8988T (cell line): ENCODE measurements at places on chromosomes 7 and 10.

DNA sequence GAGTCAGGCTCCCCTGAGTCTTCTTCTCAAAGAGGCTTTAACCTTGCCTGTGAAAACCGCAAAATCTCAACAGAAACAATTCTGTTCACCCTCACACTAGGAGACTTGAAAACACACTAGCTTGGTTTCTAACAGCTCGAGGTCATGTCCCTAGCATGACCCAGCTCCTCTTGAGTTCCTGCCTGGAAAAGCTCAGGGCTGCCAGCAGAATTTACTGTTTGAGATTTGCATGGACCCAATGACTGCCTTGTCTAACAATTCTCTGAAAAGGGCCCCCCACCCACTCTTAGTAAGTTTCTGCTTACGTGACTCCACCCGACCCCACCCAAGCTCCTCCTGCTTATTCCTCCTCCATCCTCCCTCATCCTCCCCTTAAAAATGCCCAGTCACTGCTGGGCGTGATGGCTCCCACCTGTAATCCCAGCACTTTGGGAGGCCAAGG lies 85.1 kb upstream of the KMT2C start:
- no peak for DNase-seq

DNA sequence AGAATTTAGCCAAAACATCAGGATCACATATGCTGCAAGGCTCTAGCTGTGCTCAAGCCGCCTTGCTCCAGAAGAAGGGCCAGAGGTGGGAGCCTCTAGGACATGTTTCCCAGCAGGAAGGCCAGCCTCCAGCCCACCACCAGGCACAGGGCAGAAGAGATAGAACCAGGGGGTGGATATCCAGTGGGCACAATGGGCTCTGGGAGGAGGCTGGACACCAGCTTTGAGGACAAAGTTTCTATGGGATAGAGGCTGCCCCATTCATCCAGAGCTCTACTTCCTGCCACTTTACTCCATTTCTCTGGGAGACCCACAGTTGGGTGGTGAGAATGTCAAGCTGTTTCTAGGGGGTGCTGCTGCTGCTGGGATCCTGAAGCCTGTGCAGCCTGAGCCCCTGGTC lies 77.1 kb downstream of the ARHGAP22 start:
- no peak for DNase-seq

DNA sequence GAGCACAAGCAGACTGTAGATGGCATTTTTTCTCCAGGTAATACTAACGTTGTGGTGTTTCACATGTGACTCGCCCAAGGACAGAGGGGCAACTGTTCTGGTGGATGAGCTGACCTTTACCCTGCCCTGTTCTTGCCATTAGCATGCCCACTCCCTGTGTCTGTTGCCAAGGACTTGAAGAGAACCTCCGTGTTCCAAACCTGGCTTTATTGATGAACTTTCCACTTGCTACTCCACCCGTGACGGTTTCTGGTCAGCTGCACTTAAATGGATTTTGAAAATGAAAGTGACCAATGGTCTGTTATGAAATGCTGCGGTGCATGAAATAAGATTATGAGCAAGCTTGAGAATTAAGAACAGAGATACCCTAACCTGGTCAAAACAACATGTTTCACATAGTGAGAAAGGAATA lies 30.4 kb downstream of the LRRC4 start:
- no peak for DNase-seq

GRCh38 chr10:48842231-48842630 lies 97.4 kb downstream of the LRRC18 start:
- DNase-seq = no peak

DNA sequence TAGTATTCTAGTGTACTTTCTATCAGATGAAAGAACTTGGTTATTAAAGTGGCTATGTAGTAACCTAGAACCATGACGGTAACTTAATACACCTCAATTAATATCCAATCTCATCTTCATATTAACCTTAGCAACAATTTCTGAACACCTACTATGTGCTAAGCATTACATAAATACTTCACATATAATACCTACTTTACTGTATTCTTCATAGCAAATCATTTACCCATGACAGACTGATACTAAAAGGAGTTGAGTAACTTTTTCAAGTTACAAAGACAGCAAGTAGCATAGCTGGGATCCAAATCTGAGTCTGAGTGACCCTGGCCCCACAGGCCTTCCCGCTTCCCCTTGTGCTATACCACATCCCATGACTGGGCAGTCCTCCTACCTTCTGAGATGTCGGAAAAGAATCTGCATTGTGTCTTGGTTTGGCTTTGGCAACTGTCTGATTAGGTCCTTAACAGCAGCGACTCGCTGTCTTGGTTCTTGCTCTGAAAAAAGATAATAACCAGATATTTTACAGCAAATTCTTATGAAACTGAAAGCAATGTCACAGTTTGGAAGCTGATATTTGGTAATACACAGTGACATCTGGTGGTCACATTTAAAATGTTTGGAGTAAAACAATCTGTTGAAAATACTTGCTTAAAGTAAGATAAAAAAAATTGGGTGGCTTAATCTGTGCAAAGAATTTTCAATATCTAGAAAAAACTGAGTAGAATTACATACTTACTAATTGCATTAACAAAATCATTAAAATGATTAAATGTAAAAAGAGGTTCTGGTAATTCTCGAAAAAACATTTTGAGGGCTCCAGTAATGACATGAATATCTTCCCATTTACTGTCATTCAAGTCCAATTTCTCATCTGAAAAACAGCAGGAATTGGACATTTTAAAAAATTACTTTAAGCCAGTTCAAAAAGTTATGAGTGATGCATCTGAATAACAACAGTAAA lies 120.1 kb downstream of the ARHGAP12 start:
- no peak for DNase-seq

DNA sequence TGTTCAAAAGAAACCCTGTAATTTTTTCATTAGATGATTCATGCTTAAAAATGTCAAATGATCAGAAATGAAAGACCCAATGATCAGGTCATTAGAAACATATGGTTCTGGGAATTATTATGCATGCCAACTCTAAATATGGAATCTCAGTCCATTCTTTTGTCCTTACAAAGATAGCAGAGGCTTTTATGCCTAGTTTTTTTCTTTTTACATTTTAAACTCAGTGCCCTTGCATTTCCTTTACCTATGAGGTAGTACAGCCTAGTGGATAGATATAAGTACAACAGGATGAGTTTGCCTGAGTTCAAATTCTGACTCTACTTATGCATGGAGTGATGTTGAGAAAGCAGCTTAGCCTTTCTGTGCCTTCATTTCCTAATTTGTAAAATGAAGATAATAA lies 392.9 kb downstream of the SUGCT start:
- DNase-seq = no peak

DNA sequence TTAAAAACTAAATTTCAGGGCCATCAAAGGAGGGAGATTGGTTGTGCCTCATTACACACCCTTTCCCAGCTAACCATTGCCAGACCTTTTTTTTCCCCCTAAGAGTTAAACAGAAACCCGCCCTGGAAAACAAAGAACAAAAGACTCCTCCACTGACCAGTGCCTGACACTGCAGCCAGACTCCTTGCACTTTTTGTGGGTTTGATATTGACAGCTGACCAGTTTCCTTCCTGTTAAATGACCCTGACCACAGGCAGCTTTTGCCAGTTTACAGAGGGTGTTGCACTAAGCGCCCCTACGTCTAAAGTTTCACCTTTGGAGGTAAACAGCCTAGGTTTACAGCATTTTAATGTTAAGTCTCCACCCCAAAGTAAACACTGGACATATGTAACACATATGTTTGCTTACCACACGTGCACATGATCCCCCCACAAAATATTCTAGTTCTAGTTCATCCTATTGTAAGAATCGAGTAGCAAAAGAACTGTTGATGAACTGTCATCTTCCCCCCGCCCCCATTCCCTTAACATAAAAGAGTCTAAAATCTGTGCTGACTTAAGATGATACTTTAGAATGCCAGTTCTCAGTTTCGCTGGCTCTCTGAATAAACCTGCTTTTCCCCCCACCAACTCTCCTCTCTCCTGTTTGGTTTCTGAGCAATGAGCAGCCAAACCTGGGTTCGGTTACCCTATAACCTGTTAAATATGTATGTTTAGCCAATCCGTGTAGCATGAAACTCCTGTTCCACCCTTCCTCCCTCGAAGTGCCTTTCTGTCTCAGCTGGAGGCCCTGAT lies 38.0 kb downstream of the FOXI2 start:
- no peak for DNase-seq

- no peak for DNase-seq
Observed at GRCh38 chr7:50267525-50268041, 36.9 kb upstream of the IKZF1 start.

- DNase-seq = no peak
Observed at GRCh38 chr7:151825721-151826120, 51.2 kb downstream of the PRKAG2 start.

DNA sequence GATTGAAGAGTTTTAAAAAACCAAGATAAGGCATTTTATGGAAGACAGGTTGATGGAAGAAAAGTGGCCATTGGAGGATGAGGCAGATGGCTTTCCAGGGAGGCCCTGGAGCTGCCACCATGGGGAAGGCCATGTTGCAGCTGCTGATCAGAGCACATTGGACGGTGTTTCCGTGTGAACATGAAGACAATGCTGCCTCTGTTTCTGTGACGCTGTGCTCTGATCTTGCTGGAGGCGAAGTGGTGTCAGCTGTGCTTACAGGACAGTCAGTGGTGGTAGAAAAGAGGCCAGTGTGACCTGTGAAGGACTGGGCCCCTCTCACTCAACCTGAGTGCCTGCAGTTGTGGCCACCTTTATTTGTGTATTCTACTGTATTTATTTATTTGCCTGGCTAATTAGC lies 132.9 kb downstream of the FAM204A start:
- no peak for DNase-seq

DNA sequence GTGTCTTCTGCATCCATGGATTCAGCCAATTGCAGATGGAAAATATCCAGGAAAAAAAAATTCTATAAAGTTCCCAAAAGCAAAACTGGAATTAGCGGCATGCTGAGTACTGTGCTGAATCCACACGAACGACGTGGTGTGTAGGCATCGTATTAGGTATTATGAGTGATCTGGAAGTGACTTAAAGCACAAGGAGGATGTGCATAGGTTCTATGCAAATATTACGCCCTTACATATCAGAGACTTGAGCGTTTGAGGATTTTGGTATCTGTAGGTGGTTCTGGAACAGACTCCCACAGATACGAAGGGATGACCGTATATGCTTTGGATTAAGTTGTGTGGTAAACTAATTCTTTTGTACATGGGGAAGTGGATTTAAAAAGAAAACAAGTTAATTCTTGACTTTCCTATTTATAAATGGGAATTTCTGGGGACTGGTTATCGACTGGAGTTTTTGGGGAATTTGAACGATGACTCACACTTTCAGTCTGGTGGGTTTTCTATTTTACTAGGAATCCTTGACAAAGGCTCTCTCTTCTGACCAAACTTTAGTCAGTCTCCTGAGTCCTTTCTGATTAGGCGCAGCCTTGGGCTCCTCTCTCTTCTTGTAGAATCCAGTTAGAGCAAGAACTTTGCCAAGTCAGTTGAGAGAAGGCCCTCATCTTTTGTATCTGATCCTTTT lies 5.4 kb upstream of the NUB1 start:
- no peak for DNase-seq

- DNase-seq = no peak
Observed at GRCh38 chr10:71478173-71478572, 81.5 kb downstream of the CDH23 start.

GRCh38 chr7:145644426-145645134 lies 472.0 kb upstream of the CNTNAP2 start:
- no peak for DNase-seq

- DNase-seq = no peak
Observed at GRCh38 chr7:16271990-16272665, 149.2 kb downstream of the CRPPA start.

- DNase-seq = no peak
Observed at GRCh38 chr10:71735709-71736569, 16.4 kb upstream of the C10orf105 start.

GRCh38 chr10:104925232-104925851 lies 284.3 kb downstream of the SORCS3 start:
- DNase-seq = no peak

GRCh38 chr10:70117646-70118045 lies 15.0 kb downstream of the AIFM2 start:
- no peak for DNase-seq

DNA sequence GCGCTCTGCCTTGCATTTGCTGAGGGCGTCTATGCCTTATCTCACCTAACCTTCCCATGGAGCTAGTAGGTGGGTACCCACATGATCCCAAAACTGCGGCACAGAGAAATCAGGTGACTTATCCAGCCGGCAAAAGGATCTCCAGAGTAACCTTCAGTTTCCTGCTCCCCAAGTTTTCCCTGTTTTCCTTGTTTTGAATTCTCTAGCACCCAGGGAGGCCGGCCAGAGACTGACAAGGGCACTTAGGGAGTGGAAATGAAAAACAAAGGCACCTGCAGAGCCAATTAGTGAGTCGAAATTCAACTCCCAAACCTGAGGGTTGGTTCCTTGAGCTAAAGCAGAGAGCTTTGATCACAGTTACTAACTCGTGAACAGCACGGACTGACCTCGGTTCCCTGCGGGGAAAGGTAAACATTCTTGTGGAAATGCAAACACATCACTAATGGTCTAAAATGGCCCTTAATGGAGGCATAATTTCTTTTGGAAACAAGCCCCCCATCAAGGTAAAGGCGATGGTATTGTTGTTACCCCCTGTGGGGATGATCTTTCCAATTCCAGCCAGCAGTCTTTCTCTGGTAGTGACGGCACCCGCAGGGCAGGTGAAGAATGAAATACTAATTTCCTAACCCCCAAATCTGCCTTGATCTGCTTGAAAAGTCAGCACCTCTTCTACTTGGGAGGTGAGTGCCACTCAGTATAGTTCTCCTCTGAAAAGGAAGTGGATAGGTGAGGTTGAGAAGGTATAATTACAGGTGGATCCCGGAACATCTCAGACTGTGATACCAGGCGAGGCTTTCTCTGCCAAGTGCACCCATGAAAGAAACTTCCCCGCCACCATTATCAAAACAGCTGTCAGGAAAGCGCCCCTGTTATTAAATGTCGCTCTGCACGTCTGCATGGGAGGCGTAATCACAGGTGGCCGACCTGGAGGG lies 365.6 kb upstream of the AUTS2 start:
- DNase-seq = no peak

- DNase-seq = no peak
Observed at GRCh38 chr10:106405141-106405540, 759.4 kb downstream of the SORCS1 start.

GRCh38 chr10:22321924-22322640 lies 1.2 kb downstream of the BMI1 start:
- peak; percentile 42 for DNase-seq

DNA sequence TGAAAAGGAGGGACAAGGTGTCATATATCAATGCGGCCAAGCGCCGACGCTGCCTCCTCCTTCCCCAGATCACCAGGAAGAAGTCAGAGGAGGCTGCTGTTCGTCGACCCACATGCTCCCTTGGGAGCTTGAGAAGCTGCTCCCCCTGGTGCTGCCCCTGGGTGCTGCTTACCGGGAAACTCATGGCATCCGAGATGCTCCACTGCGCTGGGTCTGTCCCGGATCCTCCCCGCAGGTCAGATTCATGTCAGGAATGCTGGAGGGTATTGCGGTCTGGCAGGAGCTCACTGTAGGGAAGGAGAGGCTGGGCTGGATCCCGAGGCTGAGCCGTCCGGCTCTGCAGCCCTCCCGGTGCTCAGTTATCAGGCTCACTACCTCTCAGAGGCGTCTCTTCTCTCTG lies 123.7 kb upstream of the FAM20C start:
- DNase-seq = no peak
